ENCODE measurements at places on chromosomes 3 and 15.

DNA sequence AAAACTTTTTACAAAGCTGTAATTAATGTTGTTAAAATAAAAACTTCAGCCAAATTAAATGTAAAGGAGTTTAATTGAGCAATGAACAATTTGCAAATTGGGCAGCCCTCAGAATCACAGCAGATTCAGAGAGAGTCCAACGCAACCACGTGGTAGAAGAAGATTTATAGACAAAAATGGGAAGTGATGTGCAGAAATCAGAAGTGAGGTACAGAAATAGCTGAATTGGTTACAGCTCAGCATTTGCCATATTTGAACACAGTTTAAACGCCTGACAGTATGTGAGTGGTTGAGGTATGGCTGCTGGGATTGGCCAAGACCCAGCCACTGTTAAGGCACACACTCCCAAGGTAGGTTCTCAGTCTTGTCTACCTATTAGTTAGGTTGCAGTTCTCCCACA, 14.4 kb upstream of the PLA2G4D start:
- no peak for DNase-seq

DNA sequence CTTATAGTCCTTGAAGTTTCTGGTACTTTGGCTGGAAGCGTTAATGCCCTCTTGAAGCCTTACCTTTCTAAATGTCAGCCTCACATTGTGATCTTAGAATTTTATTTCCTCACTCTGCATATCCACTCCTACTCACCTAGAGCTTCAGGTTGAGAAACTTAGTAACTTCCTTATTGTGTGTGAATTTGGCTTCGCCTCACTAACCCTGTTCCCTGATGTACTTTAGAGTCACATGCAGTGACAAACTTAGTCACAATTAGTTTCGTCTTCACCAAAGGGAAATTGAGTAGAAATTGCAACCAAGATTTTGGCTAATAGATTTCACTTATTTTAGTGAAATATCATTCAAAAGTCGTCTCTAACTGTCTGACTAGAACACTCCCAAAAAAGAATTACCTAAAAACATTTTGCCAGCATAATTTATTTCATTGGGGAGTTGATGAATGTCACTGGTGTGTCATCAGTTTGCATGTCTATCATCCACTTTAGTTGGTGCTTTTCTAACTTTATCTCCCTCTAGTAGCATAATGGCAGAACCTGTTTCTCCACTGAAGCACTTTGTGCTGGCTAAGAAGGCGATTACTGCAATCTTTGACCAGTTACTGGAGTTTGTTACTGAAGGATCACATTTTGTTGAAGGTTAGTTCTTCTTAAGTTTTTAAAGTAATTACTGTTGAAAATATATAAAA, 960 bp downstream of the MFN1 start:
- no peak for DNase-seq

DNA sequence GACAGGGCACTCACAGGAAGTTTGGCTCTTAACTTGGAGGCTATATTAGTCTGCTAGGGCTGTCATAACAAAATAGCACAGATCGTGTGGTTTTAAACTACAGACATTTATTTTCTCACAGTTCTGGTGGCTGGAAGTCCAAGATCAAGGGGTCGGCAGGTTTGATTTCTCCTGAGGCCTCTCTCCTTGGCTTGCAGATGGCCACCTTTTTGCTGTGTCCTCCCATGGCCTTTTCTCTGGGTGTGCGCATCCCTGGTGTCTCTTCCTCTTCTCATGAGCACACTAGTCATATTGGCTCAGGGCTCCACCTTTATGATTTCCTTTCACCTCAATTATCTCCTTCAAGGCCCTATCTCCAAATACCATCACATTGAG, 69.3 kb downstream of the FOXB1 start:
- no peak for DNase-seq

- DNase-seq = peak; percentile 85
Measured at GRCh38 chr15:57784081-57784511, 77.6 kb downstream of the POLR2M start.

DNA sequence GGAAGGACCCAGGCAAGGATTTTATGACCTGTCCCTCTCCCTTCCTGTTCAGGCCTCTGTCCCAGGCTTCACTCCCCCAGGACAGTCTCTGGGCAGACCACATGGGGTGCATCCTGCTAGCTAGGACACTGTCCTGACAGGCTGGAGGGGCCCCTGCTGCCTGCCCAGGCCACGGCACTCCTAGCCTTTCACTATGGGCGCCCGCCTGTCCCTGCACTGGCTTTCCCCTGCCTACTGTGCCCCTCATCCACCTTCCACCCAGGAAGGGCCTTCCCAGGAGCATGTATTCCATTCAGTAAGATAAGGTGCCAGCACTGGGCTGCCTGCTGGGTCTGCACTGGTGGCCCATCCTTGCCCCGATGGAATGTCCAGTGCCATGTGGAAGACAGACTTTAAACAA, 145.3 kb downstream of the DNAJB8 start:
- DNase-seq = no peak

DNA sequence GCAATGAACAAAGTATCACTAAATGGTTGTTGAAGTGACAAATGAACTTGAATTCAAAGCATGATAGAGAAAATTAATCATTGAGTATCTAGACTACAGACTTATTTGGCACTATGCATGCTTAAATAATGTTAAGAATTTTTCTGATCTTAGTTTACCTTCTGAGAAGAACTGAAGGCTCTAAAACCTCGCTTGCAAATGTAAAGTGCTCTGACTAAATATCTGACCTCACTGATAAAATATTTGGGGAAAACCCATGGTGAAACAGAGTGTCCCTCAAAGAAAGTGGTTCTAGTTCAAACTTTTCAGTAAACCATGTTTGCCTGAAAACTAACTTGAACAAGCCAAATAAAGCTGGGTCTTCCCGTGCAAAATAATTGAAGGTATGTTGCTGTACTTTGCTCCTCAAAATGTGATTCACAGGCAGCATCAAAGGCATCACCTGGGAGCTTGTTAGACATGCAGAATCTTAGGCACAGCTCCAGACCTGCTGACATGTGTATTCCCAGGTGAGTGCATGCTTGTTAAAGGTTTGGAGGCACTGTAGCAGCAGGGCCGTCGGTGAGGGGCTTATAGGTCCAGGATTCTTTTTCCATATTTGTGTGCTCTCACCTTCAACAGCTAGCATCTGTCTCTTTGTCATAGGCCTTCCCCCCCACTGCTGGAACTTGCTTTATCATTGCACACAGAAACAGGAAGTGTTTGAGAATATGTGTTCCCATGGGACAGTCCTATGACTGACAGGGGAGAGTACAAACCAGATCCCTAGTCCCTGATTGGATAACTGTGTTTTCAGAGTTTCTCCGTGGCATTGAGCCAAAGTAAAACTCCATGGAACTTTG, 524.2 kb upstream of the LMCD1 start:
- no peak for DNase-seq

- no peak for DNase-seq
Measured at GRCh38 chr15:66982816-66983215, 82.6 kb upstream of the SMAD3 start.

GRCh38 chr15:85767785-85768529, 26.8 kb downstream of the KLHL25 start:
- DNase-seq = no peak

DNA sequence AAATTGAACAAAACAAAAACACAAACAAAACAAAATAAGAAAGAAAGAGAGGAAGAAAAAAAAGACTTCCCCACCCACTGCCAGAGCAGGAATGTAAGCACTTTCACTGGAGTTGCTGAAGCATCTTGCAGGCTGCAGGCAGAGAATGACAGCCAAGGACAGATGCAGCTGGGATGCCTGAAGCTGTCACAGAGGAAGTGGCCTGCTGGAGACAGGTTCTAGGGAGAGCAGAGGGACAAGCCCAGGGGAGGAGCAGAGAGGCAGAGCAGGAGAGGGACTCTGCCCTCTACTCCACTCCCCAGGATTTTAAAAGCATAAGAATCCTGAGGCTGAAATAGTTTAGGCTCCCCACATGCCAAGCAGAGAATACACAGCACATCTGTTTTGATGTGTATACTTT, 326.2 kb downstream of the TUSC7 start:
- DNase-seq = no peak

DNA sequence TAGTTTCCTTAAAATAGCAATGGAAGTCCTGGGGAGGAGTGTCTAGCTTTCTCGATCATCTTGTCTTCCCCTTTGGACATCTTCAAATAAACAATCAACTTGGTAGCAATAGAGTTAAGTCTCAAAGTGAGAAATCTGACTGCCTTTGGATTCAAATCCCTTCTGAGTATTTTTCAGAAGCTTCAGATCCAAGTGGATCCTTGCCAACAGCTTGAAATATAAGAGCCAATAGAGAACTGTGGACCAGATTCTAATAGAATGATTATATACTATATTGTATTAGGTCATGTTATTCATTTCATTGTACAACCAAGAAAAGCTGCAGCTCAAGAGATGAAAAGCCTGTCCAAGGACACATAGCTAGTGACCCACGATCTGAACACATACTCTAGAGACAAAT, 60.2 kb downstream of the SYNPR start:
- no peak for DNase-seq

All from GM04503 (cell line).